ENCODE measurements at places on chromosomes 5 and 9.

- DNase-seq = no peak
These were observed 510.5 kb upstream of the TNC start for GRCh38 chr9:115628426-115628825.

DNA sequence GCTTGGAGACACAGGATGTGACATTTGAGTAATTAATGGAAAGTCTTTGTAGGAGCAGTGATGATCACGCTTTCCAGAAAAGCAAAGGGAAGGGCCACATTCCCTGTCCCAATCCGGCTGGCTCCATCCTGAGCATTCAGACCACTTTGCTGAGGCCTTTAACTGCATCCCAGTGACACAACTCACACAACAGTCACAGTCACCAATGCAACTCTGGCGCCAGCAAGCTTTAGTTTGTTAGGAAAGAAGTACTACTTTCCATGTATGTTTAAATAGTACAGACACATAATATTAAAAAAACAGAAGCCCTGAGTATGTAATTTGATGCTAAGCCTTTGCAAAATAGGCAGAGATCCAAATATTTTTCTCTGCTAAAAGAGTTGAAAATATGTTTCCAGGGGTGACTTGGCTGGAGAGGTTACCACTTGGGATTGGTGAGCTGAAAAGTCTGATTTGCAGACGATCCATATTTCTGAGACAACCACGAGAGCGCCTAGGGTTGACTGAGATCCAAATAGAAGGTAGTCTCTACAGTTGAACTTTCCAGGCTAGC lies 31.7 kb upstream of the GAS1 start:
- no peak for DNase-seq

DNA sequence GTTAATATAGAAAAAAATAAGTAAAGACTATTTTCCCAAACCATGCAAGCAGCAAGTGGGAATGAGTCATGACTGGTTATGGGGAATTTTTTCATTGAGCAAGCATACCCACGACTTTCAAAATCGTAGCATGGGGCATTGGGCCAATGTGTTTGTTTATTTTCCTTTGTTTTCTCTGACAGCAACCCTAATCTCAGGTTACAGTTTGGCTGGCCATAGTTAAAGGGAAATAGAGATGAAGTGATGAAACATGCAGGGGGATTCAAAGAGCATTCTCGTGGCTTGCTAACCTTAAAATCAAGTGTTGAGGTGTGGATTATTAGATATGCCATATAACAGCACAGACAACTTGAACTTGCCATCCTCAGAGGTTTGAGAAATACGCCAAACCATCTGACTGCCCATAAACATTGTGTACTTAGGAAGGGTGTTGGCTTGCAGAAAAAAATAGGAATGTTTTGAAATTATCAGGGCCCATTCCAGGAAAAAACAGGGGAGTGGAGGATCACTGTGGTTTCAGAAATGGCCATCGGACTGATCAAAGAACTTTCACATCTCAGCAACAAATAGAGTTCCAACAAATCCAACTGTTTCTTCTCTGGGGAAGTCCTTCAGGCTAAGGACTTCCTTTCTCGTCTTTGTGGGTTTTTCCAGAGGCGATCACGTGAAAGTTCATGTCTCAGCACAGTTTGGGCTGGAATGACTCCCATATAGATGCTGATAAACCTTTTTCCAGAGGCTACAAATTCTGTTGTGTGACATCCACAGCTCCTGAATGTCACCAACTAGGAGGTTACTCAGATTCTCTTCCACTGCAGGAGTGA lies 259.1 kb downstream of the SYK start:
- no peak for DNase-seq

DNA sequence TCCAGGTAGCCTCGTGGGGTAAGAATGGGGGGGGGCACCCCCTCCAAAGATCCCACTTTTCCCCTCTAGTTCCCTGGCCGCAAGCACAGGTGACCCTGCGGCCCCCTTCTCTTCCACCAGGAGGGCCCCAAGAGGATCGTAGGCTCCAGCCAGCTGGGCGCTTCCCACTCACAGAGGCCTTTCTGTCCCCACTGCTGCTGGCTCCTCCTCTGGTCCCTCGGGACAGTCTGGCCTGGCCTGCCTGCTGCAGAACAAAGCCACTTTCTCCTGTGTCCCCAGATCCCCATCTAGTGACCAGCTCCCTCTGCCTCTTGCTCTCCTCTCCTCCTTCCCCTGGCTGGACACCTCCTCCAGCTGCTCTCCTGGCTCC lies 534 bp upstream of the SAPCD2 start:
- DNase-seq = no peak

DNA sequence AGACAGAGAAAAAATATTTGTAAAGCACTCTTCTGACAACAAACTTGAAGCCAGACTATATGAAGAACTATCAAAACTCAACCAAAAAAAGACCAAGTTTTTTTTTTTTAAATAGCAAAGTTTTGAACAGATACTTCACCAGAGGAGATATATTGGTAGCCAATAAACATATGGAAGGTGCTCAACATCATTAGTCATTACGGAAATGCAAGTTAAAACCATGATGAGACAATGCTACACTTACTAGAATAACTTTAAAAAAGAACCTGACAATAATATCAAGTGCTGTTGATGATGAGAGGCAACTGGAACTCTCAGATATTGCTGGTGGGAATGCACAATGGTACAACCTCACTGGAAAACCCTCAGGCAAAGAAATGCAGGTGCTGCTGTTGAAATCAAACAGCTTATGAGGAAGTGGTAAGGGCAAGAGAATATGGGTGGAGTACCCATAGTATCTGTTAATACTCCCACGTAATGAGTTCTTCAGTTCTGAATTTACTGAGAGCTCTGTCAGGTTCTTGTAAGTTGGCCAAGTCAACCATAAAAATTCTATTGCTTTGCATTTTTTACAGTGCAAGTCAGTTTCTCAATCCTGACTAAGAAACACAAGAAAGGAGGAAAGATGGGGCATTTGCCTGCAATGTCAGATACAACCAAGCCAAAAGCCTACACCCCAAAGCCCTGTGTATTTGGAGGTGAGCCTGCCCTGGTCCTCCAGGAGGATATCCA lies 87.3 kb upstream of the GNAQ start:
- DNase-seq = peak; percentile 54

- no peak for DNase-seq
These were observed 288.5 kb upstream of the ANKH start for GRCh38 chr5:15160091-15160490.
